ENCODE measurements at places on chromosomes 5 and 9.

DNA sequence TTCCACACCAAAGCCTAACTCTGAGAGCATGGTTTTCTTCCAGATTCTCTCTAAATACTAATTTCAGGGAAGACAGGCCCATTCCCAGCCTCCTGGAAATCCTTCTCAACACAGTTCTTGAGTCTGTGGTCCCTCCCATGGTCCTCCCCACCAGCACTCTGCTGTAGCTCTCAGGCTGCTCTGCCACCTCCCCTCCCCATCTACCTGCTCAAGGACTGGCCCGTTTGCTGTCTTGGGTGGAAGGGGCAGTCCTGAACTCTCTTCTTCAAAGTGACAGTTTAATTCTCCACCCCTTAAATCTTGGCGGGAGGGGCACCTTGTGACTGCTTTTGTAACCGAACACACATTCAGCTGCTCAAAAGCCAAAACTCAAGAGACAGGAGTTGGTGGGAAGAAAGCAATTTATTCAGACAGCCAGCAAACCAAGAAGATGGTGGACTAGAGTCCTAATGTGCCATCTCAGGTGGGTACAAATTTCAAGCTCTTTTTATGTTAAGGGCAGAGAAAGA lies 7.6 kb upstream of the LCN15 start:
- H3K4me3 ChIP-seq, result no peak overlapping the region
- no peaks in the 10 kb centered on the region for H3K4me1 ChIP-seq
- peaks cover 19% of the 10 kb centered on the region for H3K27me3 ChIP-seq
- no peaks in the 10 kb centered on the region for H3K36me3 ChIP-seq
- no peak for DNase-seq
- no peak overlapping the region for H3K27ac ChIP-seq

DNA sequence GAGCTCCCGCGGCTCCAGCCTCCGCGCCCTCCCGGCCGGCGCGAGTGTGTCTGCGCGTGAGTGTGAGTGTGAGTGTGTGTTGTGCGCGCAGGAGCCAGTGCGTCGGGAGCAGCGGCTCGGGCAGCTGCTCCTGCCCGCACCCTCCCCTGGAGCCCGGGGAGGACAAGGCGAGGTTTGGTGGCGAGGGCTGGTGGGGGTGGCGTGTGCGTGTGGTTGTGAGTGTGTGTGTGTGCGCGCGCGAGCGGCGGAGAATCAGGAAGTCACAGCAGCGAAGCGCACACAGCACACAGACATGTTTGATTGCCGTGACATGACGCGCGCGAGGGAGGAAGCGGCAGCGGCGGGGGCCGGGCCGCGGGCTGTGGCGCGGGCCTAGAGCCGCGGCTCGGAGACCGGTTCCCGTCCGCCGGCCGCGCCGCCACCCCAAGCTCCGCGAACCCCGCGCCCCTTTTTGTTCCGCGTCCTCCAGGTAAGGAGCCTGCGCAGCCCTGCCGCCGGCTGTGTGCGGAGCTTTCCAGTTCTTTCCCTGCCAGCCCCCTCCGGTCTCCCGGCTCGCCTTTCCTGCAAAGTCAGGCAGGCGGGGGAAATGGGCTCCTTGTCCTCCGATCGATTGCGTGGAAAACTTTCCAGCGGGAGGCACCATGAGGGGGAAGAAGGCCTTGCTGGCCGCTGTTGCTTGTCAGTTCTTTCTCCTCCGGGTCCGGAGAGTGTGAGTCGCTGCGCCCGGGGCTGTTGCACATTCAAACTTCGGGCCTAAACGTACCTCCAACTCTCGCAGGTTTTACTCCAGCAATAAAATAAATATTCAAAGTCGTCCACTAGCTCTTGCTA lies 2.4 kb downstream of the SMARCA2 start:
- DNase-seq, result peak; percentile 65
- H3K4me3 ChIP-seq, result peak overlapping the region; percentile 71
- H3K4me1 ChIP-seq, result peaks cover 17% of the 10 kb centered on the region
- H3K36me3 ChIP-seq, result no peaks in the 10 kb centered on the region

DNA sequence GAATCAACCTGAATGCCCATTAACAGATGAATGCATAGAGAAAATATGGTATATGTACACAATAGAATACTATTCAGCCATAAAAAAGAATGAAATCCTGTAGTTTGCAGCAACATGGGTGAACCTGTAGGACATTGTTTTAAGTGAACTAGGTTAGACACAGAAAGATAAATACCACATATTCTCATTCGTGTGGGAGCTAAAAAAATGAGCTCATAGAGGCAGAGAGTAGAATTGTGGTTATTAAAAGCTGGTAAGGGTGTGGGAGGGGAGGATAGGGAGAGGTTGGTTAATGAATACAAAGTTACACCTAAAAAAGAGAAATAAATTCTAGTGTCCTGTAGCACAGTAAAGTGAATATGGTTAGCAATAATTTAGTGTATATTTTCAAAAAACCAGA lies 23.5 kb downstream of the PTTG1 start:
- peaks cover under 1% of the 10 kb centered on the region for H3K27me3 ChIP-seq
- H3K36me3 ChIP-seq, result no peaks in the 10 kb centered on the region
- DNase-seq, result no peak
- H3K4me3 ChIP-seq, result no peak overlapping the region
- no peaks in the 10 kb centered on the region for H3K4me1 ChIP-seq

DNA sequence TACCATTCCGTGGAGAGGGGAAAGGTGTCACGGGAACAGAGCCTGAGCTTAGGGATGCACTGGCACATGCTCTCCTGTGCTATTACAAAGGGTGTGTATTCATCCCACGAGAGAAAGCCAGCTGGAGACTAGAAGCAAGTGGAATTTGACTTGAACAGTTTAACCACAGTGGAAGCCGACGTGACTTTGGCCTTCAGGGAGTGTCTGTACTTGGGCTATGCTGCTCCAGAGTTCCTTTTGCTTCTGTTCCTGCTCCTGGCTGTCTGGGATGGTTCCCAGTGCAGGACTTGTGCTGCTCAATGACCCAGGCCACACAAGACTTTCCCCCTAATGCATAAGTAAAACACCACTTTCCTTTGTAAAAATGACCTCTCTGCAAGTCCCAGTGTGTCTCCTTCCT lies 7.9 kb upstream of the NFIL3 start:
- H3K27ac ChIP-seq, result no peak overlapping the region
- DNase-seq, result no peak
- H3K36me3 ChIP-seq, result no peaks in the 10 kb centered on the region
- peaks cover 2% of the 10 kb centered on the region for H3K27me3 ChIP-seq
- no peak overlapping the region for H3K4me3 ChIP-seq
- no peaks in the 10 kb centered on the region for H3K4me1 ChIP-seq

- DNase-seq, result no peak
- no peak overlapping the region for H3K27ac ChIP-seq
- no peak overlapping the region for H3K4me3 ChIP-seq
- H3K27me3 ChIP-seq, result no peaks in the 10 kb centered on the region
- H3K36me3 ChIP-seq, result no peaks in the 10 kb centered on the region
Measured at GRCh38 chr5:96235008-96235910, 197.8 kb downstream of the PCSK1 start.

- peaks cover 5% of the 10 kb centered on the region for H3K4me1 ChIP-seq
- H3K36me3 ChIP-seq, result no peaks in the 10 kb centered on the region
- no peak overlapping the region for H3K4me3 ChIP-seq
- H3K27me3 ChIP-seq, result no peaks in the 10 kb centered on the region
- DNase-seq, result no peak
Measured at GRCh38 chr5:80863708-80864107, 96.5 kb upstream of the RASGRF2 start.

DNA sequence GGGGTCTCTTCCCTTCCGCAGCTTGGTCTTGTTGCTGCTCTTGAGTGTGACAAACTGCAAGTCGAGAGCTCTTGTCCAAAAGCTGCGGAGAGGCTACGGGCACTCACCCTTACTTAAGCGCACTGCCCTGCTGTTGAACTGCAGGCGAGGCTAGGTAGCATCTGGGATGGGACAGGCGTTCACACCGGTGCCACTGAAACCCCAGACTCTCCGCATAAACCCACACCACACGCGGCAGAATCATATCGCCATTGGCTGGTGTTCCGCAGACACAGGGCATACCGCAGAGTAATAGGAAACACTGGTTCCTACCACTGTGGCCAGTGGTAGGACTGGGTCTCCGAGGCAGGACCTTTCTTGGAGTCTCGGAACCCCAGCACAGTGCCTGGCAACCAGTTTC lies 2.2 kb upstream of the NPR3 start:
- H3K27ac ChIP-seq, result no peak overlapping the region
- H3K4me1 ChIP-seq, result peaks cover 39% of the 10 kb centered on the region
- peaks cover 66% of the 10 kb centered on the region for H3K27me3 ChIP-seq
- no peaks in the 10 kb centered on the region for H3K36me3 ChIP-seq

GRCh38 chr5:100796851-100797250 lies 106.2 kb downstream of the ST8SIA4 start:
- no peak overlapping the region for H3K27ac ChIP-seq
- no peaks in the 10 kb centered on the region for H3K4me1 ChIP-seq
- DNase-seq, result no peak
- H3K36me3 ChIP-seq, result no peaks in the 10 kb centered on the region

DNA sequence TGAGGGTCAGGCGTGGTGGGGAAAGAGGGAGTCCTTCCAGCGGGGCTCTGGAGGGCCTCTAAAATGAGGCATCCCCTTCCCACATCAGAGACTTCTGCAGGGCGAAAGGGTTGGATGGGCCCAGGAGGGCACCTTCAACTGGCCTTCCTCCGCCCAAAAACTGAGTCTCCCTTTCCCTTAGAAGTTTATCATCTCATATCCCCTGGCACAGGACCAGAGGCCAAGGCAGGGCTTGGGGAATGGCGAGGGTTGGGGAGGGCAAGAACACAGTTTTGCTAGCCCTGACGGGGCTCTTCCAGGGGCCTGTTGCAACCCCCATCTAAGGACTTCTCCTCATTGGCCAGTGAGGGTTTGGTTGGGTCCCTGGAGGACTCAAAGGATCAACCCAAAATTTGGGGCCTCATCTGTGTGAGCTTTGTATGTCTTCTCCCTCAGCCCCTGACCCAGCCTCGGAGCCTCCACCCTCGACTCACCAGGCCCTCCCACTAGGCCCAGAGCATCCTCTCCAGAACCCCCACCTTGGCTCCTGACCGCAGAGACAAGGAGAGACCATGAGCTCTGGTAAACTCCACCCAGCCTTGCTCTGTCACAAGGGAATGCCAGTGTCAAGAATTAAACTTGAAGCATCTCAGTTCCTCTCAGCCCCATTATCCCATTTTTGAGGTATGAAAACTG lies 24.1 kb downstream of the AQP7 start:
- no peak overlapping the region for H3K4me3 ChIP-seq
- no peak overlapping the region for H3K27ac ChIP-seq
- H3K4me1 ChIP-seq, result peaks cover 22% of the 10 kb centered on the region
- no peak for DNase-seq

GRCh38 chr5:142110046-142110531 lies 1.5 kb downstream of the NDFIP1 start:
- no peaks in the 10 kb centered on the region for H3K36me3 ChIP-seq
- H3K27ac ChIP-seq, result no peak overlapping the region
- peaks cover 21% of the 10 kb centered on the region for H3K27me3 ChIP-seq
- peaks cover 4% of the 10 kb centered on the region for H3K4me1 ChIP-seq
- peak overlapping the region; percentile 86 for H3K4me3 ChIP-seq
- DNase-seq, result no peak

- H3K27me3 ChIP-seq, result no peaks in the 10 kb centered on the region
- H3K4me1 ChIP-seq, result no peaks in the 10 kb centered on the region
- no peak overlapping the region for H3K4me3 ChIP-seq
- no peak for DNase-seq
Measured at GRCh38 chr9:81489046-81489445, 200.3 kb downstream of the TLE1 start.

- H3K27me3 ChIP-seq, result peaks cover 33% of the 10 kb centered on the region
- peaks cover 6% of the 10 kb centered on the region for H3K4me1 ChIP-seq
- no peak for DNase-seq
- no peaks in the 10 kb centered on the region for H3K36me3 ChIP-seq
- H3K27ac ChIP-seq, result no peak overlapping the region
- H3K4me3 ChIP-seq, result no peak overlapping the region
Measured at GRCh38 chr9:129692534-129692933, 27.1 kb downstream of the PRRX2 start.

DNA sequence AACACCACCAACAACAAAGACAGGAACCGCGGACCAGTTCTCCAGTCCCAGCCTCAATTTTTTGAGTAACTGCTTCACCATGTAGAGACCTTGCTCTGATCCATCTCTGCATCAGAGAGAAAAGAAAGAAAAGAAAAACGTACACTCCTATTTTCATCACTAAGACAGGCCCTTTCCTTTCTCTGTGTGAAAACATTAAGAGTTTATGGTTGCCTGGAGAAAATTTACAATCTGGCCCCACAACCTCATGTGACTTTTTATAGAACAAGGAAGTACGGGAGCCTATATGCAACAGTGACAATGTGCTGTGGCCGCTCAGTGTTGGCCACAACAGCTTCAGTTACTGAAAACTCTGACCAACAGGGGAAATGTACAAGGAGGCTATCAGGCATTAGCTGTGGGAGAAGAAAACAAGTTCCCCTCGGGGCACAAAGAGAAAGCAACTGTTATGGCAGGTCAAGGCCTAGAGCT lies 272.9 kb upstream of the PTGER4 start:
- H3K36me3 ChIP-seq, result no peaks in the 10 kb centered on the region
- DNase-seq, result no peak
- no peak overlapping the region for H3K27ac ChIP-seq
